ENCODE measurements at places on chromosomes 2 and 18. TPM values are rescaled to one million over a fixed set of nuclear protein-coding genes. Genes with fewer than 3 reads are reported as not detected.

DNA sequence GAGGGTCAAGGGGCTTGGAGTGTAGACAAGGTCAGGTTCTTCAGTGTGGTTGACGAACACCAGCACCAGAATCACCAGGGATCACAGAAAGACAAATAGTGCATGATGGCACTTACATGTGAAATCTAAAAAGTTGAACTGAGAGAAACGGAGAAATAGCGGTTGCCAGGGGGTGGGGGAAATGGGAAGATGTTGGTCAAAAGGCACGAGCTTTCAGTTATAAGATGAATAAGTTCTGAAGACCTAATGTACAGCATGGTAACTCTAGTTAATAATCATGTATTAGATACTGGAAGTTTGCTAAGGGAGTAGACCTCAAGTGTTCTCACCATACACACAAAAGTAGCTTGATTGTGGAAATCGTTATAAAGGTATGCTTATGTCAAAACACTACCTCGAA, 43.7 kb upstream of the DARS1 start:
- DNase-seq: no peak

- no peak for DNase-seq
These were observed 110.9 kb upstream of the COPS8 start for GRCh38 chr2:236974752-236975151.

RAX gene
- polyA plus RNA-seq: not detected

GRCh38 chr18:26771524-26771923, 94.0 kb downstream of the AQP4 start:
- no peak for DNase-seq

PDE11A gene
- polyA plus RNA-seq: 6.8 TPM

DNA sequence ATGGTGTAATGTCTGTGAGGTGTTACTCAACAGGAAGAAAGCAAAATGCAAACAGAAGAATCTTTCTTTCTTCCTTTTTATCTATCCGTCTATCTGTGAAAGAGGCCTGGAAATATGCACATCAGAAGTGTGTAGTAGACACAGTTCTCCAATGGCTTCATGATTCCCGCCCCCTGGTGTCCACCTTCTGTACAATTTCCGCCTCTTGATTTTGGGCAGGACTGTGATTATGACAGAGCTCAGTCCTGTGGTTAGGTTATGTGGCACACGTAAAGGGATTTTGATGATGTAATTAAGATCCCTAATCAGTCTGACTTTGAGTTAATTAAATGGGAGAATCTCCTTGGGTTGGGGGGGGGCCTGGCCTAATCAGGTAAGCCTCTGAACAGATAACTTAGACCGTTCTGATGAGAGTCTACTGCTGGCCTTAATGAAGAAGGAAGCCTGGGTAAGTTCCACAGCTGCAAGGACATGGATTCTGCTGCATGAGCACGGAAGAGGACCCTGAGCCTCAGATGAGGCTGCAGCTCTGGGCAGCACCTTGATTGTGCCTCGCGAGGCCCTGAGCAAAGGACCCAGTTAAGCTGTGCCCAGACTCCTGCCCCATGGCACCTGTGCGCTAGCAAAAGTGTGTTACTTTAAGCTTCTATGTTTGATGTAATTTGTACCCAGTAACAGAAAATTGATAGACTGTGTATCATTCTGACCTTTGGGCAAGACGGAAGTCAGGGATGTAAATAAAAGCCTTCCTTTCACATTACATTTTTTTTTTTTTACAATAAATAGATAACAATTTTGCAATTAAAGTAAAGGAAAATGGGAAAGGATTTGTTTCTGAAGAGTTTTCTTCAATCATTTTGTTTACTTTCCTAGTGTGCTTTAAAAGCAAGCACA, 11.3 kb upstream of the KCNF1 start:
- DNase-seq: no peak

MAP3K19 gene
- 0.73 TPM for polyA plus RNA-seq

SERPINB3 gene
- polyA plus RNA-seq: 0.09 TPM

DNA sequence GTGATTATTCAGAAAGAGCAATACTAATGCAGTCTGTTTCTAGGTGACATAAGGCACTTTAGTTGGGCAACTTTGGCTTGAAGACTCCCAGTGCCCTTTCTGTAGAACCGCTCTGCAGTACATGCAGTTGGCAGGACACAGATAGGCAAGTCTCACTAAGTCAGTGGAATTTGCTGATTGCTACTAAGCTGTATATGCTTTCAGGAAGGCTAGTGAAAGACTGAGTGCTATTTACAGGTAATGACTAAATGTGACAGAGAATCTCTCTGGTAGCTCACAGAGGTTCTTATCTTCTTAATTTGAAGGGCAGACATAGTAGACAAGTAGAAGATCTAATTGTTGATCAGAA, 243.0 kb downstream of the WDPCP start:
- DNase-seq: no peak

DNA sequence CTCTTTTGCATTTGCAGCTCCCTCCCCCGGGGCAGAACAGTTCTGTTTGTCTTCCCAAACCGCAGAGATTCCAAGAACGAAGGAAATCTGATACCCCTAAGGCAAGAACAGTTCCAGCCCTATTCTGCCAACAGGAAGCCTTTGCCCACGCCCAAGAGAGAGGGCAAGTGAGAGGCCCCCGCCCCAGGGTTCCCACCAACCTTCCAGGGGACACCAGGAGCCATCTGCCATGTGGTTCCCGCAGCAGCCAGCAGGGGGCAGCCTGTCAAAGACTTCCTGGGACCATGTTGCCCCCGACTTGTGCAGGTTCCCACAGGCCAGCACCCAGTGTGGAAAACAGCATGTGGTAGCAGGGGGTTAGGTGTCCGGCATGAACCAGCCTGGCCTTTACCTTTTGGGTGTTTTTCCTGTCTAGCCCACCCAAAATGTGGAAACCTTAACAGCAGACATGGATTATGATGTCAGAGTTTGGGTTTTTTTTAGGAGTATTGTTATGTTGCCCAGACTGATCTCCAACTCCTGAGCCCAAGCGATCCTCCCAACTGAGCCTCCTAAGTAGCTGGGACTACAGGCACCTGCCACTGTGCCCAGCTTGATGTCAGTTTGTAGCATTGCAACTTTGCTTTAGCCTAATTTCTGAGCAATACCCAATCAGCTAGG, 21.7 kb upstream of the EFHD1 start:
- no peak for DNase-seq

DNA sequence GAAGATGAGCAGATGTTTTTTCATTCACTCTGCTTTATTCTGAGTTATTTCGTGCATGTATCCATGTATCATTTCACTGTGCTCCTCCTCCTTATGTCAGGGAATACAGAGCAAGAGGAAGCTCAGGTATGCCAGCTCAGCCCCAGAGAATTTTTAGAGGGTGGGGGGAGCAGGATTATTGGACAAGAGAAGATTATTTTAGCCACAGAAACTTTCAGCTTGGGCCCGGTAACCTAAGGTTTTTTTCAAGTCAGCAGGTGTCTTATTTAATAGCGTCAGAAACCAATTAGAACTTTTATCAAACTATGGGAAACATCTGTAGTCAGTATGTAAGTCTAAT, 232.9 kb upstream of the SIX3 start:
- no peak for DNase-seq

GRCh38 chr18:10838553-10838952, 310.8 kb downstream of the PIEZO2 start:
- no peak for DNase-seq

DNA sequence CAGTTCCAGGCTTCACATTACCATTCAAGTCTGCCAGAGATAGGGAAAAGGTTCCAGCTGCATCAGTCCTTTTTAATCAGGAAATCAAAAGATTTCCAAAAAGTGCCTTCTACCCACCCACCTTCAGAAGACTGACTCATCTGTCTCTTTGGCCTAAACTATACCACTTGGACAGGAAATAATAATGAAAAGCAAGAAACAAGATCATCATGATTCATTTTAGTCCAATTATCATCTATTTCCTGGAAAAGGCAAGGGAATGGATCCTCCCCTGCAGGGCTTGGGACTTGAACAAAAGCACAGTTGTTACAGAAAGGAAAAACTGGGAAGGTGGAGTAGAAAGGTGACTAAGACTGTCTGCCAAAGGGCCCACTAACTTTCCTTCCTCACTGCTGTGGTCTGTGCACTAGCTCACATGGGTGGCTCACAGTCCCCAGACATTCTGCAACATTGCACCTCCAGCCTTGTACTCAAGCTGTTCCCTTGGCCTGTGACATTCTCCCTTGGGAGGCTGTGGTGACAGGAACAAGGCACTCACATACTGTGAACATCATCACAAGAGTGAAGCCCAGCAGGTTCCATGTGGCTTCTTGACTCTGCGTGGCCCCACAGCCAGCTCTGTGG, 75.3 kb downstream of the VSNL1 start:
- DNase-seq: no peak

SPATA3 gene
- not detected for polyA plus RNA-seq

DNA sequence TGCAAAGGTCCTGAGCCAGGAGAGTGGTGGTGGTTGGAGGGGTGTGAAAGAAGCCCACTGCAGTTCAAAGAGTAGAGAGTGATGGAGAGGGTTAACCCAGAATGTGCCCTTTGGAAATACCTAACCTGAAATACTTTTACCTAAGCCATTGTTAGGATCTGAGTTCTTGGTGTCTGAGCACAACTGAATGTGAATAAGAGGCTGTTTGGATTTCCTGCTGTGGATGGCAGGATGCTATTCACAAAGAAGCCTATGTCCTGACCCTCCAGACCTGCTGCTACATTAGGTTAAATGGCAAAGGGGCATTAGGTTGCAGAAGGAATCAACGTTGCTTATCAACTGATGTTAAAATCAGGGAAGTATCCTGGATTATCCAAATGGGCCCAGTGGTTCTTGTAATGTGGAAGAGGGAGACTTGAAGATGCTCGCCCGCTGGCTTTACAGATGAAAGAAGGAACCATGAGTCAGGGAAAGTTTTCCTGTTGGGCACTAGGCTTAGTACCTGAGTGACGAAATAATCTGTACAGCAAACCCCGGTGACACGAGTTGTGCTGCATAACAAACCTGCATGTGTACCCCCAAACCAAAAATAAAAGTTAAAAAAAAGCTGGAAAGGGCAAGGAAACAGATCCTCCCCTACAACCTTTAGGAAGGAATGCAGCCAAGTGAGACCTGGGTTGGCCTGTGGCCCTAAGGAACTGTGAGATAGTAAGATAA, 27.2 kb downstream of the ITGA6 start:
- no peak for DNase-seq

WDR12 gene
- 110 TPM for polyA plus RNA-seq

GRCh38 chr2:145551686-145552085, 1031.8 kb upstream of the ZEB2 start:
- DNase-seq: no peak

DNA sequence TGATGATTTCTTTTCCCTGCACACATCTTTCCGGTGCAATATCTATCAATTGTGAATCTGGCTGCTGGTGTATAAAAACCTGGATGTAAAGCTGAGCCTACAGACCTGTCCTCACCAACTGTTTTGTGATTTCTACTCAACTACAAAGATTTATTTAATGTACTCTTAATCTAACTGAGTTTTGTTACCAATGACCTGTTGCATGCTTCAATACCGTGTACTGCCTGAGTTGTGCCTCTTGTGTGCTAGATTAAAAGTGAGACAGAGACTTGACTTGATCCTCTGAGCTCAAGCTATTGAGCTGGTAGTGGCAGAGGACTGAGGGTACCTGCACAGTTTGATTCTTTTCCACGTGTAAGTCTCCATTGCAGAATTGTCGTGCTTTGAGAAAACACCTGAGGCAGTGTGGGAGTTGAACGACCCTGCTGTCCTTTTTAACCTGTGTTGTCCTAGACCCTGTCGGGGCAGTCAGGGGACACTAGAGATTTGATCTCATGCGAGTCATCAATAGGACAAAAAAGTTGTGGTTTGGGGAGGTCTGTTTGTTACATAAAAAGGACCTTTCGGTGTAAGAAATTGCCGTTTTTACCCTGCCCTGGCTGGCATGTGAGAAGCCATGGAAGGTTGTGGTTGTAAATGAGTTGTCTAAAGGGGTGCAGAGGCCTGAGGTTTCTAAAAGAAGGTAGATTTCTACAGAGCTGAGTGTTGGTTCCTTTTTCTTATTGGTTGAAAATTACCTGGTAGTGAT, 231.3 kb downstream of the ALPK2 start:
- no peak for DNase-seq

ACTG2 gene
- 1.1 TPM for polyA plus RNA-seq

- DNase-seq: no peak
These were observed 32.1 kb downstream of the SPC25 start for GRCh38 chr2:168858146-168858545.

SOWAHC gene
- polyA plus RNA-seq: 20.3 TPM

SCLY gene
- 29.3 TPM for polyA plus RNA-seq

ICOS gene
- polyA plus RNA-seq: not detected

RTP5 gene
- not detected for polyA plus RNA-seq

DNA sequence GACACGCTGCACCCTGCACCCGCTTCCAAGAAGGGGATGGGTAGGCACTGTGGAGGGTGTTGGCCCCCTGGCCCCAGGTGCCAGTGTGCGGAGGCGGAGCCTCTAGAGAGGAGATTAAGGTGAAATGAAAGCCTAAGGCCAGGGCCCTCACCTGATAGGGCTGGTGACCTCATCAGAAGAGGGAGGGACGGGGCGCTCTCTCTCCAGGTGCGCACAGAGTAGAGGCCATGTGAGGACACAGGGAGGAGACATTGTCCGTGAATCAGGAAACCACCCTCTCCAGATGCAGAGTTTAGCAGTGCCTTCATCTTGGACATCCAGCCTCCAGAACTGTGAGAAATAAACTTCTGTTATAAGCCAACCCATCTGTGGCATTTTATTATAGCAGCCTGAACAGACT, 62.3 kb downstream of the PSMG2 start:
- no peak for DNase-seq

KYNU gene
- polyA plus RNA-seq: 8.7 TPM

GRCh38 chr2:60221098-60221497, 332.4 kb downstream of the BCL11A start:
- DNase-seq: no peak

GRCh38 chr2:86201671-86202335, 2.5 kb downstream of the MRPL35 start:
- no peak for DNase-seq

DNA sequence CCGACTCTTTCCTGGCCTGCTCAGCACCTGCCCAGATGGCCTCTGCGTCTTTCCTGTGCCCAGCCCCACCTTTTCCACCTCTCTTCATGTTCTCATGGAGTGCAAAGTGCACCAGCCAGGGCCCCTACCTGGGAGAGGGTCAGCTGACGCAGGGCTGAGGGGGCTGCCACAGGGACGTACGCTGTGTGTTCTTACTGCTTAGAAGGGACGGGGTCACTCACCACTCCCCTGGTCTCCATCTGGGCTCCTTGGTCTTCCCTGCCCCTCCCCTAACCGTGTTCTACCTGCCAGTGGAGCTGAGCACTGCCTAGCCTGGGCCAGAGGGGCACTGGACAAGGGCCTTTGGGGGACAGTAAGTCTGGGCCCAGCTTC, 8.6 kb downstream of the ERFE start:
- no peak for DNase-seq

GRCh38 chr2:57049273-57049672, 865.5 kb downstream of the CCDC85A start:
- DNase-seq: no peak

Measured in right renal pelvis (tissue), 4 donors.